ENCODE measurements at places on chromosomes 2 and 18.

- H3K36me3 ChIP-seq: no peaks in the 10 kb centered on the region
- H3K27ac ChIP-seq: no peak overlapping the region
- DNase-seq: peak; percentile 91
- H3K4me1 ChIP-seq: peaks cover 4% of the 10 kb centered on the region
- H3K27me3 ChIP-seq: no peaks in the 10 kb centered on the region
- no peak overlapping the region for H3K4me3 ChIP-seq
These were observed 157.5 kb upstream of the LMAN1 start for GRCh38 chr18:59516356-59517155.

GRCh38 chr18:65380986-65381385, 369.8 kb upstream of the CDH7 start:
- H3K4me3 ChIP-seq: no peak overlapping the region
- H3K36me3 ChIP-seq: no peaks in the 10 kb centered on the region
- no peak overlapping the region for H3K27ac ChIP-seq
- no peak for DNase-seq
- H3K27me3 ChIP-seq: no peaks in the 10 kb centered on the region

DNA sequence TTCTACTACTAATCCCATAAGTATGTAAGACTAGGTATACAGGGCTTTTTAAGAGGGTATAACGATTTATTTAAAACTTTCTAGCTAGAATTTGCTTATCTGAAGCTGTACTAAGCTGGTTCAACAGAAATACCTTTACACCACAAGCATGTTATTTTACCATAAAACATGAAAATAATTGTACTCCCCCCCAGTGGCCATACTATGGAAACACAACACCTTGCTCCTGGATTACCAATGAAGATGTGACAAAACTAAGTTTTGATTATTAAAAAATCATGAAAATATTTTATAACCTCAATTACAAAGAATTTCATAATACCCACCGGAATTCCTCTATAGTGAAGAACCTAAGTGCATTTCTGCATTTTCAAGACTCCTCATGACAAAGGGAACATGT, 27.3 kb downstream of the LPIN2 start:
- H3K4me1 ChIP-seq: peaks cover 49% of the 10 kb centered on the region
- no peak overlapping the region for H3K27ac ChIP-seq
- H3K27me3 ChIP-seq: no peaks in the 10 kb centered on the region
- no peaks in the 10 kb centered on the region for H3K36me3 ChIP-seq
- peak; percentile 48 for DNase-seq
- H3K4me3 ChIP-seq: no peak overlapping the region

DNA sequence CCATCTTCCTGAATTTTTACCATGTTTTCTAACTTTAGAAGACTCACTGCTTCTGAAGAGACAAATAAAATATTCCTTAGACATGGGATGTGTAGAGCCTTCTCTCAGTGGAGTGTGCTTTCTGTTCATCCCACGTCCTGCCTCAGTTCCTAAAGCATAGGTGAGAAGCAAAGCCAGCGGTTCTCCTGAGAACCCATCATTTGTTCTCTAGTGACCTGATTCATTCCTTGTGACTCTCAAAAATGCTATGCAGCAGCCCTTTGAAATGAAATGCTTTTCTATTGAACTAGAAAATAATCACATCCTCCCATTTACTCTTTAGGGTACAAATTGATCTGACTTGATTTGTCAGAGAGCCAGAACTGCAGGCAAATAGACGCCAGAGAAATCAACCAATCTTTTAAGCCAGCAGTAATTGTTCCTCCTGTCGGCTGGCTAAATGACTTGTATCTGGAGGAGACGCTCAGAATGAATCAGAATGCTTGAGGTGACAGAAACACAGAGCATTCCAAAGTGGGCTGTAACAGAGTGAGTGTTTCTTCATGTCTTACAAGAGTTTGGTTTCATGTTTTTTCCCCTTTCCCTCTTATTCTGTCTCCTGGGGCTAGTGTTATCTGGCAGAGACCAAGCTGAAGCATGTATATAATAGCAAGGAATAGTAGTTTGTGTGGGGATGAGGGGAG, 81.3 kb upstream of the TMEM178A start:
- H3K4me3 ChIP-seq: no peak overlapping the region
- peaks cover 7% of the 10 kb centered on the region for H3K27me3 ChIP-seq
- DNase-seq: no peak

DNA sequence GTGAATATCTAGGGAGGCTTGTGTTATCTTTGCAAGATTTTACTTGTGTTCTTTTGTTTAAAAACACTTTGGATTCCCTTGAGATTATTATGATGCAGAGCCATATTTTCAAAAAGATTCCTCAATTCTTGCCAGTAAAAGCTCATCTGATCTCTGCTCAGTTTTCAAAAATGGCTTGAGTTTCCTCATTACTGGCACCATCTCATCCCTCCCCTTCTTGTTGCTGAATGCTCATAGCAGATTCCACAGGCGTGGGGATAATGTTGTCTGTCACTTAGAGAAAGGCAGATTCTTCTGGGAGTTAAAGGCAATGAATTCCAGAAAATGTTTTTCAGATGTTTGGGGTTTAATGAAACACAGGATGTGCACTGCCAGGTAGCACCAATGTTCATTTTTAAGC, 170.4 kb upstream of the TANK start:
- H3K4me1 ChIP-seq: peaks cover 6% of the 10 kb centered on the region
- no peak overlapping the region for H3K4me3 ChIP-seq
- H3K36me3 ChIP-seq: no peaks in the 10 kb centered on the region
- no peaks in the 10 kb centered on the region for H3K27me3 ChIP-seq
- no peak overlapping the region for H3K27ac ChIP-seq

GRCh38 chr2:190382851-190383250, 25.3 kb upstream of the MFSD6 start:
- H3K4me3 ChIP-seq: no peak overlapping the region
- no peak overlapping the region for H3K27ac ChIP-seq
- no peaks in the 10 kb centered on the region for H3K36me3 ChIP-seq
- peak; percentile 66 for DNase-seq
- peaks cover 4% of the 10 kb centered on the region for H3K27me3 ChIP-seq

DNA sequence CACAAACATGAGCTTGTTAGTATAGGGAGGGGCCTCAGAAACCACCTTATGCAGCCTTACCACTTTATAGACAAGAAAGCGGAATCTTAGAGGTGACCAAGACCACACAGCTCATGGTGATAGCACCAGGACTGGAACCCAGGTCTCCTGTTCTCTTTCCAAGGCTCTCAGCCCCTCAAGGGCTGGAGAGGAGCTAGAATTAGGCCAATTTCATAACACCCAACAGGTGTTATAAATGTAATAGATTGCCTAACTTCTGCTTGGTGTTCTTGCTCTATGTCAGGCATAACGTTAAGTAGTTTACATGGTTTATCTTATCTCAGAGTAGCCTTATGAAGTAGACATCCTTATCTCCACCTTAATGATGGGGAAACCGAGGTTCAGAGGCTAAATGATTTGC, 42.9 kb downstream of the RPL37A start:
- no peak overlapping the region for H3K4me3 ChIP-seq
- no peaks in the 10 kb centered on the region for H3K36me3 ChIP-seq

DNA sequence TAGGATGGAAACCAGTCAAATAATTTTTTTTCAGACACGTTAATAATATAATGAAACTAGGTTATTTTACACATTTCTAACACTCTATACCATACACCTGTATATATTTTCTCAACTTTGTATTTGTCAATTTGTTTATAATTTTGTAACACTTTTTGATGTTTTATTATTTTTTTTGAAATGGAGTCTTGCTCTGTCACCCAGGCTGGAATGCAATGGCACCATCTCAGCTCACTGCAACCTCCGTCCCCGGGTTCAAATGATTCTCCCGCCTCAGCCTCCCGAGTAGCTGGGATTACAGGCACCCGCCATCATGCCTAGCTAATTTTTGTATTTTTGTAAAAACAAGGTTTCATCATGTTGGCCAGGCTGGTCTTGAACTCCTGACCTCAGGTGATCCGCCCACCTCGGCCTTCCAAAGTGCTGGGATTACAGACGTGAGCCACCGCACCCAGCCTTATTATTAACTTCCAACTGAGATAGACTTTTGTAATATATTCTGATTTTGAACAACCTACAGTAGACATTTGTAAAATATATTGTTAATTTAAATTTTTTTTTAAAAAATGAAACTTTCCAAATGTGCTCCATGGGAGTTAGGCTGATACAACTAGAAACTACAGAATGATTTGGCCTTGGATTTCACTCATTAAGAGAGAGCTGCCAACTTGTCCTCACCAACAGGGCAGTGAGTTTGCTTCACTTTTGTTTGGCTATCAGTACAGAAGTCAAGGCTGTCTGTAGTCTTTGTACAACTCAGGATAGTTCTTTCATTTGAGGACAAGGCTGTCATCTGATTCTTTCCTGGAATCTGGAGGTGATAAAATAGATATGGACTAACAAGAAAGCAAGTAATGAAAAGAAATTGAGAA, 33.9 kb upstream of the COBLL1 start:
- no peaks in the 10 kb centered on the region for H3K36me3 ChIP-seq
- H3K27me3 ChIP-seq: no peaks in the 10 kb centered on the region
- no peak for DNase-seq
- no peak overlapping the region for H3K4me3 ChIP-seq
- H3K4me1 ChIP-seq: no peaks in the 10 kb centered on the region
- no peak overlapping the region for H3K27ac ChIP-seq

GRCh38 chr2:144096531-144096930, 423.4 kb downstream of the ZEB2 start:
- no peak overlapping the region for H3K4me3 ChIP-seq
- peaks cover 14% of the 10 kb centered on the region for H3K4me1 ChIP-seq
- no peak for DNase-seq
- no peak overlapping the region for H3K27ac ChIP-seq
- no peaks in the 10 kb centered on the region for H3K27me3 ChIP-seq
- H3K36me3 ChIP-seq: no peaks in the 10 kb centered on the region

DNA sequence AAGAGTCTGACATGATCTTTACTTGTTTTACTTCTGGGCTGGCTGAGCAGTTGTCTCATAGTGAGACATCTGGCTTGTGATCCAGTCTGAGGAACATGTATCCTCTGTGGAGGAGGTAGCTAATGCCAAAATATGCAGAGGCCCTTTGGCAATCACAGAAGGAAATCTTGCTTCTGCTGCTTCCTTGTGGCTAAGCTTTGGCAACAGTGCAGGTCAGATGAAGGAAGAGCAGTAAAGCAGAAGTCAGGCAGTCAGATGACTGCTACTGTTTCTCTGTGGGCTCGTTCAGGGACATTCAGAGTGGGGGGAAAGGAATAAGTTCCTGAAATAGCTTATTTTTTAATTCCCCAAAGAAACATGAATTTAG, 22.3 kb downstream of the DOK1 start:
- H3K4me3 ChIP-seq: no peak overlapping the region
- H3K36me3 ChIP-seq: no peaks in the 10 kb centered on the region
- no peak overlapping the region for H3K27ac ChIP-seq

DNA sequence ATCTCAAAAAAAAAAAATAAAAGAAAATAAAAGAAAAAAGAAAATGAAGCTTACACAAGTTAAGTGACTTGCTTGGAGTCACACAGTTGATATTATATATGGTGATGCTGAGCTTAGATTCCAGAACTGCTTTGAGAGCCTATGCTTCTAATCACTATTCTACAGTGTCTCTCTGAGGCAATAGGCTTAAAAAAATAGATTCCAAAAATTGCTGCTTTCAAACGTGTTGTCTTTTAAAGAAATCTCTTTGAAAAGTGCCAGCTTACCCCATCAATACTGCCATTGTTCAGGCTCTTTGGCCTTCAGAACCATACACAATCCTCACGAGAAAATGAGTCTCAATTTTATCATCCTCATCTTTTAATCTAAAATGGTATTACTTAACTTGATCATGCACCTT, 102.6 kb downstream of the CDK15 start:
- H3K36me3 ChIP-seq: no peaks in the 10 kb centered on the region
- peaks cover 4% of the 10 kb centered on the region for H3K27me3 ChIP-seq
- H3K4me3 ChIP-seq: no peak overlapping the region

- no peaks in the 10 kb centered on the region for H3K36me3 ChIP-seq
- no peak for DNase-seq
- H3K27me3 ChIP-seq: no peaks in the 10 kb centered on the region
These were observed 4.6 kb downstream of the NEU2 start for GRCh38 chr2:233037078-233037477.

- H3K4me3 ChIP-seq: no peak overlapping the region
- H3K27ac ChIP-seq: no peak overlapping the region
- H3K4me1 ChIP-seq: no peaks in the 10 kb centered on the region
- no peaks in the 10 kb centered on the region for H3K27me3 ChIP-seq
- H3K36me3 ChIP-seq: peaks cover 9% of the 10 kb centered on the region
These were observed 159.0 kb upstream of the CCDC195 start for GRCh38 chr2:224875153-224875552.

GRCh38 chr2:46311651-46312223, 14.5 kb downstream of the EPAS1 start:
- H3K4me1 ChIP-seq: peaks cover 62% of the 10 kb centered on the region
- no peak overlapping the region for H3K4me3 ChIP-seq
- no peak for DNase-seq
- no peak overlapping the region for H3K27ac ChIP-seq
- no peaks in the 10 kb centered on the region for H3K36me3 ChIP-seq

DNA sequence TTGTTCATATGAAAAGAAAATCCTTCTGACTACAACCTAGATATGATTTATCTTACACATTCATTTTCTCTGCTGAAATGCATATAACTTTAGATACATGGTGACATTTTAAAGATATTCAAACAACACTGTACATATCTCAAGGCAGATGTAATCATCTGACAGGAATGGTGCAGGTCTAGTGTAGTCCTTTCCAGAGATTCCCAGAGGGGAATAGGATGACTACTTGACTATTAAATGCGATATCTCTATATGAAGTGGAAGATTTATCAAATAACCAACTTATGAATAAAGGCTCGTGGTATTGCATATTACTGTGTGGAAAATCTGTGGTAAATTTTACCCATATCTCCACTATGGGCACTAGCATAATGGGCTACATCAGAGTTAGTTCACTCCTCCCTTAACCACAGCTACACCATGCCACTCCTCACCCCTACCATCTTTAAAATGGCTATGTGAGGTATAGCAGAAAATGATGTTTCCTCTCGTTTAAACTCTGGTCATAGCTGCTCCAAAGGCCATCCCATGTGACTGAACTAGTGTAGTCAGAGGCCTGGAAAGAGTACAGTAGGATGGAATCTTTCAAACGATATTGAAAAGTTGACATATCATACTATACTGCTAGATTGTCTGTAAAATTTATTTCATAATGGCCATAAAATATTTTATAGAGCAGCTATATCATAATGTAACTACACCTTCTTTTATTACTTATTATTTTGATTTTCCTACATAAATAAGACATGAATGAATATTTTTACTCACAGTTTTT, 9.1 kb upstream of the ITPRID2 start:
- H3K27me3 ChIP-seq: no peaks in the 10 kb centered on the region
- no peak overlapping the region for H3K27ac ChIP-seq
- DNase-seq: no peak

- peaks cover 4% of the 10 kb centered on the region for H3K36me3 ChIP-seq
- DNase-seq: no peak
- no peak overlapping the region for H3K27ac ChIP-seq
- H3K4me3 ChIP-seq: no peak overlapping the region
These were observed 6.0 kb downstream of the WDR54 start for GRCh38 chr2:74427551-74427950.

All from endothelial cell of umbilical vein (primary cell).